Activated T-cell treated with anti-CD3 and anti-CD28 coated beads for 24 hours (primary cell): ENCODE measurements at places on chromosomes 16 and 17.
A peak's percentile ranks its signal among the peaks of the same experiment; 100 is the strongest.

GRCh38 chr17:40340327-40340726 is 24.2 kb downstream of the GJD3 start:
- DNase-seq: no peak

- DNase-seq: no peak
Observed at GRCh38 chr16:30406795-30407101, 658 bp upstream of the ZNF771 start.

DNA sequence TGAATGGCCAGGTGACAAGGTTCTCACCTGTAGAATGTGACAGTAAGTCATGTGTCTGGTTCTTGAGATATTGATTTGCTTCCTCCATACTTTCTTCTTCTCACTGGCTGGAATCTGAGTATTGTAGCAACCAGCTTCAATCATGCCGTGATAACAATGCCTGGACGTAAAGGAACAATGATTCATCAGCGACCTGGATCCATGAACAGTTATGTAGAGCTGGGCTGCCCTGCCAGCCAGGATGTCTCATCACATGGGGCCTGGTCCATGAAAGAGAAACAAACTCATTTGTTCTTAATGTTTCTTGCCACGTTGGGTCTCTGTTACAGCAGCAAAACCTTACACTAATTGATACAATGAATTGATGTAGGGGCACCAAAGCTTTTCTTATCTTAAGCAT is 627.2 kb downstream of the TOX3 start:
- DNase-seq: no peak

DNA sequence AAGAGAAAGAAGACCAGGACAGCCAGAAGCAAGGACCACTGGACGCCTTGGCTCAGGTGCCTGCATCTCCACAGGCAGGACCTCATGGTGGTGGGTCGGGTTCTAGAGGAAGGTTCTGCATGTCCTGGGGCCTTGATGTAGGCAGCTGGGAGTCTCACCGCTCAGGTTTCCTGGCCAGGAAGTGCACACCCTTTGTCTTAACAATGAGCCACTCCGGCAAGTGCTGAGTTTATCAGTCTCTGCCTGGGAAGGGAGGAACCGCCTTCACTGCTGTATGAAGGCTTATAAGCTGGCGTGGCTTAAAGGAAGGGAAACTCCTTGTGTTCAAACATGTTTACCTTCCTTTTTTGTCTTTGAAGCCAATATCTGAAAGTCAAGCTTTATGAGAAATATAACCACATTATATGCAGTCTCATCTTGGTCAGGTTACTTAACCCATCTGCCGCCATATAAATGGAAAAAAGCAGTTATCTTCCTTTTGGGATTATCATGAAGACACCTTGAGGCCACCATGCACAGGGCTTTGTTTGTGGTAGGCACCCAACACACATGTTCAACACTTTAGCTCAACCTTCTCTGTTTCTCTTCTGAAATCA is at the start of gene ST6GALNAC1:
TSS of gene ST6GALNAC1 (minus strand) at position 205 of the 596 bp plus-strand sequence. CDS start at position 86, 119 bp downstream.
- no peak for DNase-seq

- DNase-seq: no peak
Observed at GRCh38 chr16:75206749-75207451, at the start of gene CTRB2. Gene CTRB2 (minus strand): TSS chr16:75207161. CDS start chr16:75207141, 20 bp downstream.

DNA sequence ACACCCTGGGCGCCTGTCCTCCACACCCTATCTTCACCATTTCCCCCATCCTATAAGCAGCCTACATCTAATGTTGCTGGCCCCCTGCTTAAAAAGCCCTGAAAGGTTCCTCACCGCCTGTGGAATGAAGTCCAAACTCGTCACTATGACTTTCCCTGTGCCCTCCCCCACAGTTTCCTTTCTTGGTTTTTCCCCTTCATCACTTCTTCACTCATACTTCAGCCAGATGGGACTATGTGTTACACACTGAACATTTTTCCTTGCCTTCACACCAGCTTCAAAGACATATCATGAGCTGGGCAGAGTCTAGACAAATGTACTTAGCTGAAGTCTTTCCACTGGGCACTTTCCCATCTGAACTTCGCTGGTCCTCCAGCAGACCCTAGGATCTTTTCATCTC is 1.5 kb upstream of the MARCHF10 start:
- DNase-seq: no peak

DNA sequence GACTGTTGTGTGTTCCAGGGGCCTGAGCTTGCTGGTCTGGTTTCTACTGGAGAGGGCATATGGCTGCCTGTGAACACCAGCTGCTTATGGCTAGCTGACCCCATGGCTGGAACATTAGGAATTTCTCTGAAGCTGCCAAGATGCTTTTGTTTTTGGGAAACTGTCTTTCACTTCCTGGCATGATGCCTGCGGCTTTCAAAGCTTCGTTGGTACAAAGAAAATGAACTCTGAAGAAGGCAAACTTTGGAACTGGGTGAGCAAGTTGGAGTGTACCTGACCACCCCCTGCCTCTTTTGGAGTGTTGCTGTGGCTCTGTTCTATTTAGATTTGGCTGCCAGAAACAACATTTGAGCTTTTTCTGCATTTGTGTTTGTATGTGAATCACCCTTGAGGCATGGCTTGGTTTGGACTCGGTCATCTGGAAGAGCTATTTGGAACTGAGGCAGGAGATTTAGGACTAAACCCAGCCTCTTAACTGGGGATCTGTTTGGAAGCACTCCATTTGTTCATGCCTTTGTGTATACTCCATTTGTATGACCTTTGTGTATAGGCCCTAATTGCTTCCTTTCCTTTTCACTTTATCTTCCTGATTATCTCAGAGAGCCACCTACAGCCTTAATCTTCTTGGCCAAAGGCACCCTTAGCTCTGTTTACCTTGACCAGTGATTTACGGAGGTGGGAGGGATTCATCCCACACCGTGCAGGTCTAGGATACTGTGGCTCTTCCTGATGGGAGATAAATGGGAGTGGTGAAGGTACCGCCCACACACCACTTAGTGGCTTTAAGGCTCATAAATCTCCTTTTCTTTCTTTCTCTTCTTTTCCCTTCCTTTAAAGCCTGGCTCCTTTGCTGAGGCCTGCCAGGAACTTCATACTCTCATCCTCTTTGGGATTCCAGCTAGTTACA is 7.3 kb upstream of the CPHXL start:
- no peak for DNase-seq

GRCh38 chr17:61485067-61485775 is 33.0 kb downstream of the TBX4 start:
- no peak for DNase-seq

DNA sequence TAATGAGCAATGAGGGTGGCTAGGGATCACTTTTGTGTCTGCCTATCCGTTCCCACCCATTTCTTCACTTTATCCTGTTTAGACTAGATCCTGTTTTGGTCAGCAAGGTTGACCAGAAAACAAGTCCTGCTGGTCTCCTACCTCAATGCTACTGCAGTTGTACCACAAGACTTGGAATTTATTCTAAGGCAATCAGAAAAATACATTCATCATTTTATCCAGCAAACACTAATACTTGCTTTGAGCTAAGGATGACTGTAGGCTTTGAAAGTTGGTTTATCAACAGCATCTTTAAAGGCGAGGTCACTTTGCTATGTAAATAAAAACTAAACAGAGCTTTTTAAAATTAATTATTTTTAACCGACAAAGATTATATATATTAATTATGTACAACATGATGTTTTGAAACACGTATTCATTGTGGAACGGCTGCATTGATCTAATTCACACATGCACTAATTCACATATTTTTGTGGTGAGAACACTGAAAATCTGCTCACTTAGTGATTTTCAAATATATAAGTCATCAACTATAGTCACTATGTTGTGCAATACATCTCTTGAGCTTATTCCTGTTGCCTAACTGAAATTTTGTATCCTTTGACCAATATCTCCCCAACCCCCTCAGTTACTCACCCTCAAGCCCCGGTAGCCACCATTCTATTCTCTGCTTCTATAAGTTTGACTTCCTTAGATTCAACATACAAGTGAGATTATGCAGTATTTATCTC is 125.9 kb upstream of the HS3ST3A1 start:
- no peak for DNase-seq

GRCh38 chr17:1473170-1473569 is 17.1 kb upstream of the CRK start:
- no peak for DNase-seq

- DNase-seq: no peak
Observed at GRCh38 chr16:81041696-81042095, 6.1 kb downstream of the ATMIN start.

- DNase-seq: no peak
Observed at GRCh38 chr16:58727028-58727781, 6.9 kb downstream of the GOT2 start.

GRCh38 chr16:4425378-4426020 is at the start of gene DNAJA3:
Gene DNAJA3 (plus strand): TSS chr16:4425868. CDS start chr16:4425882, 14 bp downstream.
- peak; percentile 88 for DNase-seq

GRCh38 chr17:63948521-63948920 is 16.4 kb upstream of the CD79B start:
- DNase-seq: no peak

- no peak for DNase-seq
Observed at GRCh38 chr16:81583893-81584631, 139.5 kb downstream of the CMIP start.

DNA sequence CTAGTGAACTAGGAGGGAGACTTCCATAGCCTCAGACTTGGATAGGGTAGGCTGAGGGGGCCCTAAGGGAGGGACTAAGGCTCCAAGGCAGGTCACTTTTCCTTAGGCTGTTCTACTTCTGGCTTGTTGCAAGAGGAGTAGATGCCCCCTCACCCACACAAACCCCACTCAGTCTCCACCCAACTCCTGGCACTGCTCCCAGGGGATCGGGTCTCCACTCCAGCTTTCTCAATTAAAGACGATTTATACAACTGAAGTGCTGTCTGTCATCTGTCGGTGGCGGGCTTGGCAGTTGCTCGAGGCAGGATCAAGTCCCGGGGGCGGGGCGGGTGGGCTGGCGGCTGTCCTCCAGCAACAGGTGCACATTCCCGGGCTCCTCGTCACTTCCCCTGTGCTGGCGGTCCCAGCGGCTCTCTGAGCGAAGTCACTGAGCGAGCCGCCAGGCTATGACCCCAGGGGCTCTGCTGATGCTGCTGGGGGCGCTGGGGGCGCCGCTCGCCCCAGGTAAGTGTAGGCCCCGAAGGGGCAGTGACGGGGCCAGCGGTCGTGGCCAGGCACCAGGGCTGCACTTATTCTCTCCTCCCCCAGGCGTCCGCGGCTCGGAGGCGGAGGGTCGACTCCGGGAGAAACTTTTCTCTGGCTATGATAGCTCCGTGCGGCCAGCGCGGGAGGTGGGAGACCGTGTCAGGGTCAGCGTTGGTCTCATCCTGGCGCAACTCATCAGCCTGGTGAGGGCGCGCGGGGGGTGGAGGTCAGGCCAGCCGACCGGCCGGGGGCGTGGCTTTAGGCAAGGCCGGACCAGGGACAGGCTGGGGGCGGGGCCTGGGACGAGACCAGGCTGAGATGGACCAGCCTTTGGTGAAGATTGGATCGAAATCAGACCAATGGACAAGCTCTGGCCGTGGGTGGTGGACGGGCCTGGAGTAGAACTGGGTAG is at the start of gene CHRNB1:
TSS of gene CHRNB1 (plus strand) at position 380 of the 937 bp plus-strand sequence. CDS start at position 447, 67 bp downstream.
- no peak for DNase-seq

DNA sequence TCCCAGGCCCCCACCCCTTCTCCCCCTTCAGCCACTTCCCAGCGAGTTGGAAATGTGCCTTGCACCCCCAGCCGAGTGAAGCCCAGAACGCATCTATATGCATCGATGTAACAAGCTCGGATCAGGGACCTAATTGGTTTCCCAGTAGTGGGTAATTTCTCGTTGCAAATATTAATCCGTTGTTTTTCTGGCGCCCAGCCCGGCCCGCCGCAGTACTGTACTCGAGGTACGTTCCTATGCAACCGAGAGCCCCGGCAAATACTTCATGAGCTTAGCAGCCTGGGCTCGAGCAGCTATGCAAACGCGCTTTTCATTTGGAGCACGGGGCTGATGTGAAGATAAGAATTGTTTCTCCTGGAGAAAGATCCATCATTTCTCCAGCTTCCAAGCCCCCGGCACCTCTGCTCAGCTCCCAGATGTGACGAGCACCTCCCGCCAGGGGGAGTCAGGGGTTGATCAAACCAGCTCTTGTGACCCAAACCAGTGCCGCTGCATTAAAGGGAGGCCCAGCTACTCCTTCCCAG is 229.8 kb downstream of the KATNIP start:
- no peak for DNase-seq

GRCh38 chr17:50608700-50609379 is 25.8 kb upstream of the ABCC3 start:
- no peak for DNase-seq

DNA sequence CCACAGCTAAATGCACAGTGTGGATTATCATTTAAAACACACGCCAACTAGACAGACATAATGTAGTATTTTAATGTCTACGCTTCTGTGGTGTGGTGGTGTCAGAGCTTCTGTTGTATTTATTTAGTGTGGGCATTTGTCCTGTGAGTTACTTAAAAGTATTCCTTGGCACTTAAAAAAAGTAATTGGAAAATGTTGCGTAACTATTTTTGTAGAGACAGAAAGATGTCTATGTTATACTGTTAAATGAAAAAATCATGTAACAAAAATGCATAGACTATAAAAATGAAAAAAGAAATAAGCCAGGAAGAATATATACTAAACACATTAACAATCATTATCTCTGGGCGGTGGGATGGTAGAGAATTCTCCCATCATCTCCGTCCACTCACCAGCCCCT is 39.2 kb downstream of the CYTH1 start:
- no peak for DNase-seq

DNA sequence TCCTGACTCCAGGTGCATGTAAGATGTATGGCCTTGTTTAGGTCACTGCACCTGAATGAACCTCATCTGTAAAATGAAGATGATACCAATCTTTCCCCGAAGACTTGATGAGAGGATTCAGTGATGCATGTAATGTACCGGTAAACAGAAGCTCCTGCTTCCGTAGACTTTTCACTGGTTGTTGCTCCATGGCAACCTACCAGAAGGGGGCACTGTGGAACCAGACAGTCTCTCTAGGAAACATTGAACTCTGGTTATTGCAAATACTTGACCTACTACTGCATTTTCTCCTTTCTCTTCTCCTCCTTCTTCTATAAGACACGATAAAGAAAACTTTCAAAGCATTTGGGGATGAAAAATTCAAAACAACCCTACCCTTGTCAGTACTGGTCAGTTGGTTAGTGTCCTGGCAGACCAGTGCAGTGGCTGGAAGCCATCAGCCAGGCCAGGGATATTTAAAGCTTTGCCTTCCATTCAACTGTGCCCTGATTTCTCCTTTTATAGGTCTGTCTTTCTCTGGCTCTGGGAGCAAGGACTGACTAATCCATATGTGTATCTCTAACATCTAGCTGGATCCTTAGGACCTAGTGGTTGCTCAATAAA is 667.4 kb upstream of the SALL1 start:
- no peak for DNase-seq

DNA sequence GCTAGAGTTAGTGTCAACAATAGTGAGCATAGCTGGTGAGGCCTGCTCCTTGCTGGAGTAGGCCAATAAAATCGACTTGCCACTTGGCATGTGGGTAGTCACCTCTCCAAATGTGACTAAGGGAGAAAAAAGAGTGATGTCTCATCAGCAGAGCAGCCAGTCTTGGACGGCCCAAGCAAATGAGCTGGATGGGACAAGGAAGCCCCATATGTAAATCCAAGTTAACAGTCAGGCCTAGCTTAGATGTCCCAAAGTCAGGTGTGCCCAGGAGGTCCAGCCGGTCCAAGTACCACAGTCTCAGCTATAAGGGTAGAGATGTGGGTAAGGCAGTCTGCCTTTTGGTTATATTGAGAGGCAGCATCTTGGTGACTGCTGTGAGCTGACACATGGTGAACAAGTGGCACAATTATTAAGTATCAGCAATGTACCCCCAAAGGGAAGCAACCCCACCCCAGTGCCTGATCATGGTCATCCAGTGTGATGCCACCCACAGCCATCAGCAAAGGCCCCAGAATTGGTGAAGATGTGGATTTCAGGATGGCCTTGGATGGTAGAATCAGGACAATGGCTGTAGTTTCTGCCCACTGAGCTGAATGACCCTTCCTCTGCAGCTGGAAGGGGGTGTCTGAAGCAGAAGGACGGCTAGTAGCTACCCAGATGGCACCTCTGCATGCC is 83.4 kb downstream of the TNFRSF13B start:
- no peak for DNase-seq
